ENCODE measurements at places on chromosomes 13 and 19. TPM values are rescaled to one million over a fixed set of nuclear protein-coding genes. Genes with fewer than 3 reads are reported as not detected.

THSD1 gene
- total RNA-seq = 25.2 TPM

CEACAM4 gene
- total RNA-seq = not detected

FFAR1 gene
- total RNA-seq = not detected

SELENOV gene
- not detected for total RNA-seq

RFPL4AL1 gene
- total RNA-seq = not detected

CCL25 gene
- total RNA-seq = not detected

PTPRH gene
- total RNA-seq = 1.00 TPM

CLDND2 gene
- 0.97 TPM for total RNA-seq

DNA sequence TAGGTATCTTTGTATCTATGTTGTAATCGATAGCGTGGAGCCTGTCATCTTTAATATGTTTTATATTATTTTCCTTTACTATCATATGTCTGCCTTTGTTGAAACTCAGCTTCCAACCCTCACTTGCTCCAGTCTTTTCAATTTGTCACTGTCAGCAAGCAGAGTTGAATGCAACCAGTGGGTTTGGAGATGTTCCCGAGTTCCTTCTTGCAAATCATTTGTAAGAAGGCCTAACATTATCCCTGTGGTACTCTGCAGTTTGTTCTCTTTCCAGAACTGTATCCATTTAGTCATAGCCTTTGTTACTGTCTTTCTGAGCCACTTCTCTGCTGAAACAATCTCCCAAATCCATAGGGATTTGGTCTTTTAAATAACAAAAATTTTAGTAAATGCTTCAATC lies 41.8 kb downstream of the RNASEH2B start:
- no peaks in the 10 kb centered on the region for H3K36me3 ChIP-seq
- no peak overlapping the region for H3K4me3 ChIP-seq
- no peaks in the 10 kb centered on the region for H3K27me3 ChIP-seq
- DNase-seq = no peak
- H3K27ac ChIP-seq = no peak overlapping the region

- no peak overlapping the region for H3K27ac ChIP-seq
- no peak overlapping the region for H3K4me3 ChIP-seq
- no peaks in the 10 kb centered on the region for H3K27me3 ChIP-seq
- peaks cover 11% of the 10 kb centered on the region for H3K36me3 ChIP-seq
Measured at GRCh38 chr19:18156841-18157464, 4.0 kb downstream of the PIK3R2 start.

DNA sequence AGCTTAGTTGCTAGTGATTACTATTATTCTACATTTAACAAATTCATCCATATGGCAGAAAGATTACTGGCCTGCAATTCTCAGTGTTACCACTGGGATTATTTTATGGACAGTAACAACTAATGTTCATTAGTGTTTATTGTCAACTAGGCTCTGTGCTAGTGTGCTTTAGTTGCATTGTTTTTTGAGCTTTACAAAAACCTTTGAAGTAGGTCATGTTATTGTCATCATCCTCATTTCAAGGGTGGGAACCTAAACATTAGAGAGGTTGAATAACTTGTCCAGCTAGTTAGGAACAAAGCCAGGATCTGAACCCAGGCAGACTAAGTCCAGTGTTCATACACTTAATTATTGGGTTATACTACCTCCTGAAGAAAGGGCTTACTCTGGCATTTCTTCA lies 27.8 kb upstream of the TDRD3 start:
- H3K36me3 ChIP-seq = no peaks in the 10 kb centered on the region
- H3K27ac ChIP-seq = no peak overlapping the region
- no peak for DNase-seq

GRCh38 chr13:112003396-112003795 lies 63.6 kb upstream of the SOX1 start:
- H3K27me3 ChIP-seq = no peaks in the 10 kb centered on the region
- no peak overlapping the region for H3K27ac ChIP-seq
- no peak overlapping the region for H3K4me3 ChIP-seq
- DNase-seq = no peak

DNA sequence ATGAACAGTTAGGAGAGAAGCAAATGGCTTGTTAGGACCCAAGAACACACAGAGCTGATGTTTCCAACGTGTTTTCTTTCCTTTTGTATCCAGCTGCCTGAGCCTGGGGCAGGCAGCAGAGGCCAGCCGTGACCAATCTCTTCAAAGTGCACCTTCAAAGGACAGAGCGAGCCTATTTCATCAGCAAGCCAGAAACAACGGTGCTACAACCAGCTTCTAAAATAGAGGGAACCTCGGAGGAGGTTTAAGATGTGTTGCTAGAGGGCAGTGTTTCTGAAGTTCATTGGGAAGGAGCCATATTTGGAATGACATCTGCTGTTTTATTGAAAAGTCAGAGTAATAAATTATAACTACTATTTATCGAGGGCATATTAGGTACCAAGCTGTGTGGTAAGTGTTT lies 56.2 kb upstream of the RFC3 start:
- no peaks in the 10 kb centered on the region for H3K36me3 ChIP-seq
- no peak overlapping the region for H3K4me3 ChIP-seq
- H3K27me3 ChIP-seq = peaks cover 5% of the 10 kb centered on the region
- no peak overlapping the region for H3K27ac ChIP-seq

DNA sequence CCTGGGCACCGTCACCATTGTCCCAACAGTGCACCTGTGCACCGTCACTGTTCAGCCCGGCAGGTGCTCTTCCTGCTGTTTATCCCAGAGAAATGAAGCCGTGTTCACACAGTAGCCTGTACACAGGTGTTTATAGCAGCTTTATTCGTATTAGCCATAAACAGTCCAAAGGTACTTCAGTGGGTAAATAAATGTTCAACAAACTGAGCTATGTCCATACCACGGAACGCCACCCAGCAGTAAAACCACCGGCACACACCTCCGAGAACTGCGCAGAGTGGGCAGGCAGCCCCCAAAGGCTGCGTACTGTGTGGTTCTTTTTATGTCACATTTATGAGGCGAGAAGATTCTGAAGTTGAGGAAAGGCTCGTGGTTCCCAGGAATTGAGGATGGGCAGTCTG lies 44.9 kb upstream of the DCUN1D2 start:
- H3K27ac ChIP-seq = no peak overlapping the region
- H3K4me3 ChIP-seq = no peak overlapping the region
- peaks cover 2% of the 10 kb centered on the region for H3K36me3 ChIP-seq
- H3K27me3 ChIP-seq = no peaks in the 10 kb centered on the region
- no peak for DNase-seq

- DNase-seq = no peak
- no peaks in the 10 kb centered on the region for H3K36me3 ChIP-seq
- no peaks in the 10 kb centered on the region for H3K27me3 ChIP-seq
- no peak overlapping the region for H3K4me3 ChIP-seq
Measured at GRCh38 chr13:47869776-47870175, 131.3 kb downstream of the SUCLA2 start.

DNA sequence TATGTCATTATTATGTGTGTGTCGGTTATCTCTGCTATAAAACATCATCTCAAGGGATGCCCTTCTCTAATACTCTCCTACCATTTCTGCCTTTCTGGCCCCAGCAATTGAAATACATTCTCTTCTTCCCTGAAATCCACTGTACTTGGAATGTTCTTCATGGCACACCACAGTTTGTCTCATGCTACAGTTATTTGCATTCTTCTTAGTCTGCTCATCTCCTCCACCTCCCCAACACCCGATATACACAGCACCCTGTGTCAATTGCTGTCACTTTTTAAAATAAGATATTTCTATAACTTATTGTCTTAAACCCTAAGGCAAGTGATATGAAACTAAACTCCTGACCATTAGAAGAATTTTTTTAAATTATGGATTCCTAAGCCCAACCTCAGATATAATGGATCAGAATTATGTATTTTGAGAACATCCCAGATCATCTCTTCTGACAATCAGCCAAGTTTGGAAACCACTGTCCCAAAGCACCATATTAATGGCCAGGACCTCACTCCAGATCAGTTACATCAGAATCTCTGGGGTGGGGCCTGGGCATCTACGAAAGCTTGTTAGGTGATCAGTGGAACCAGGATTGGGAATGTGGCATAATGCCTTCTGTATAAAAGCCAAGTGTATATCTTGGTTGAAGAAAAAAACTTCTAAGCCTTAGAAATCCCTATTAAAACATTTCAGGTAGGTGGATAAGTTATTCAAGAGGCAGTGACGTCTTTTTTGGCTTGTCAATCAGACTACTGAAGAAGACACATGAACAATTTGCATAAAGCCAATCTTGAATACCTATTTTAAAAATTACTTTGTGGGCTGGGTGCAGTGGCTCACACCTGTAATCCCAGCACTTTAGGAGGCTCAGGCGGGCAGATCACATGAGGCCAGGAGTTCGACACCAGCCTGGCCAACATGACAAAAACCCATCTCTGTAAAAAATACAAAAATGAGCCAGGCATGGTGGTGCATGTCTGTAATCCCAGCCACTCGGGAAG lies 30.0 kb upstream of the KBTBD7 start:
- no peaks in the 10 kb centered on the region for H3K4me1 ChIP-seq
- no peaks in the 10 kb centered on the region for H3K27me3 ChIP-seq
- no peaks in the 10 kb centered on the region for H3K36me3 ChIP-seq
- no peak overlapping the region for H3K4me3 ChIP-seq
- no peak for DNase-seq

DNA sequence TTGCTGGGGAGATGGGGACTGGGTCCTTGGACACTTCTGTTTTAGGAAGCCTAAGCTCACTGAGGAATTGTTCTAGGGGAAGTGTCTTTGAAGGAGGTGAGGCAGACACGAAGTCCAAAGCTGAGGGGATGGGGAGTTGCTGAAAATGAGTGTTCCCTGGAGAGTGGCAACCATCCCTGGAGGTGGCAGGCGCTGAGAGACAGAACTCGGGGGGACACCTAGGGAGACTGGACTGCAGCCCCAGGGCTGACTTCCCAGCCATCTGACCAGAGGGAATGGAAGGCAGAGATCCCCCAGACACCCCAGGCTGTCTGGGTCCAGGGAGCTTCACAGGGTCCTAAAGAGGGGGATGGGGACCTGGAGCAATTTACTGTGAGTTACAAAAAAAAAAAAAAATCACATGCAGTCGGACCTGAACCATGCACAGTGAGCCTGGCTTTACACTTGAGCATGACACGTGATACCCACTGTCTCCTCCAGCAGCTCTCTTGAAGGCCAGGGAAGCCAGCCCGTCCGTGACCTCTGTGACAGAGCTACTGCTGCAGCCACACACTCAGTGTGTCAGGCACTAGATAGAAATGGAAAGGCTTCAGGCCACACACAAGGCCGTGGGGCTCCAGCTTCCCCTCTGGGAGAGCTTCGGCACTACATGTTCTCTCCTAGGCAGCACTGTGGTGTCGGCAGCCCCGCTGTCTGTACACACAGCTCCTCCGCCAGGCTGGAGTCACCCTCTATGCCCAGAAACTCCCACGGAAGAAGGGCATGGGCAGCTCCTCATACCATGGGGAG lies 77.1 kb upstream of the KCTD15 start:
- H3K27ac ChIP-seq = no peak overlapping the region
- no peak for DNase-seq
- no peaks in the 10 kb centered on the region for H3K36me3 ChIP-seq
- H3K4me3 ChIP-seq = no peak overlapping the region
- no peaks in the 10 kb centered on the region for H3K4me1 ChIP-seq

- DNase-seq = no peak
- H3K4me3 ChIP-seq = no peak overlapping the region
- peaks cover 7% of the 10 kb centered on the region for H3K36me3 ChIP-seq
- no peak overlapping the region for H3K27ac ChIP-seq
- no peaks in the 10 kb centered on the region for H3K27me3 ChIP-seq
- H3K4me1 ChIP-seq = peaks cover 9% of the 10 kb centered on the region
Measured at GRCh38 chr19:1602091-1602707, 3.1 kb downstream of the UQCR11 start.

DNA sequence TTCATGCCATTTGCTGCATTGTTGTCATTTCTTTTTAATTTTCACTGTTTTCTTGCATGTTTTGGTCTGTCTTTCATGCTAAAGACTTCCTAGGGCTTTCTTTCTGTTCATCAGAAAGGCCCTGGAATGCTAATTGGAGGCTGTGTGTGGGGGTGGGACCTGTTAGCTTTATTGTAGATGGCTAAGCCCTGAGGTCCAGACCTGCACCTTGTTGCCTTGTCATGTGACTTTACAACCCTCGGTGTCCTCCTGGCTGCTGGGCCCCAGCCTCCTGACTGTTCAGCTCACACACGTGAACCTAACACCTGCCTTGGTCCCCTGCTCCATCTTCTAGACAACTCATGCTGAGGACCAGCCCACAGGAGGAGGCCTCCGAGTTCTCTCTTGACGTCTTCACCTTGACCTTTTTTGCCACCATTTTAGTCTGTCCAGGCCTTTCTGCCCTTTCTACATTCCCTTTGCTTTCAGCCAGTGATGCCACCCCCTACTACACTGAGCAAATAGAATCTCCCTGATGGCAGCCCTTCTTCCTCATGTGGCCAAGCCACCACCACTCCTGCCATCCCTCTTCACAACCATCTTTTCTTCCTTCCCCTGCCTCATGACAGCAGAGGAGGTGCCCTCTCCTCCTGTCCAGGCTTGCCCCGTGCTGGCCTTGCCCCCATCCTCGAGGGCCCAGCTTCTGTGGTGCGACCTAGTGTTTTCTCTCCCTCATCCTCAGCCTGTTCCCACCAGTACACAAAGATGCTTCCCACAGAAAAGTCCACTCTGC lies 41.4 kb upstream of the GPI start:
- H3K36me3 ChIP-seq = peaks cover 17% of the 10 kb centered on the region
- H3K27ac ChIP-seq = no peak overlapping the region
- no peak for DNase-seq
- H3K4me3 ChIP-seq = no peak overlapping the region
- H3K4me1 ChIP-seq = peaks cover 33% of the 10 kb centered on the region

DNA sequence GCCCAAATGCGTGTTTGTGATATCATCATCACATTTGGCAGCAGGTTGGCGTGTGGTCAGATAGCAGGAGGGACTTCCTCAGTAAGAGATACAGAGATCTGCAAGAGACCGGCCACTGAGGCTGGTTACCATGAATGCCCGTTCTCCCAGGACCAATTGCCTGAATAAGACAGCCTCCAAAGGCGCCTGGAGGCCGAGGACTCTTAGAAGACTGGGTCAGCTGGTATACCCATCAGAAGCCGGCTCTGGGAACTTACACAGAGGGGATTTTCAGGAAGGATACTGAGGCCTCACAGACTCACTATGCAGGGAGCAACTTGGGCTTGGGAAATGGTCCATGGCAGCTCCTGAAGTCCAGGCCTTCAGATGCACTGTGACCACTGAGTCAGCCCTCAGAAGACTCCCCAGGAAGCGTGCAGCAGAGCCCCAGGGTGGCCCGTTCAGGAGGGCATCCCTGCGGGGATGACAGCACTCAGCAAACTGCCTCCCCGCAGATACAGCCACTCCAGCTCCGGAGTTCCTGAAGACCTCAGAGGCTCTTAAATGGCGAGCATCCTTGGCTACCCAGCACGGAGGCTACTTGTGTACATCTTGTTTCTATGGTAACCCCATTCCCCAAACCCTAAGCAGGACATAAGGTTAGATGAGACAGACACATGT lies 26.4 kb upstream of the VSTM2B start:
- H3K36me3 ChIP-seq = no peaks in the 10 kb centered on the region
- no peak overlapping the region for H3K4me3 ChIP-seq
- DNase-seq = no peak
- no peaks in the 10 kb centered on the region for H3K27me3 ChIP-seq

- H3K27me3 ChIP-seq = no peaks in the 10 kb centered on the region
- H3K27ac ChIP-seq = no peak overlapping the region
- no peaks in the 10 kb centered on the region for H3K36me3 ChIP-seq
- no peaks in the 10 kb centered on the region for H3K4me1 ChIP-seq
- no peak overlapping the region for H3K4me3 ChIP-seq
Measured at GRCh38 chr13:22120646-22121045, 449.8 kb downstream of the FGF9 start.

Measured in endothelial cell of umbilical vein (primary cell).